ENCODE measurements at places on chromosomes 7 and 10.
A peak's percentile ranks its signal among the peaks of the same experiment; 100 is the strongest.

- no peak for DNase-seq
Measured at GRCh38 chr7:105309235-105310169, 79.2 kb downstream of the SRPK2 start.

GRCh38 chr10:102198027-102198426 is 28.1 kb upstream of the ELOVL3 start:
- no peak for DNase-seq

DNA sequence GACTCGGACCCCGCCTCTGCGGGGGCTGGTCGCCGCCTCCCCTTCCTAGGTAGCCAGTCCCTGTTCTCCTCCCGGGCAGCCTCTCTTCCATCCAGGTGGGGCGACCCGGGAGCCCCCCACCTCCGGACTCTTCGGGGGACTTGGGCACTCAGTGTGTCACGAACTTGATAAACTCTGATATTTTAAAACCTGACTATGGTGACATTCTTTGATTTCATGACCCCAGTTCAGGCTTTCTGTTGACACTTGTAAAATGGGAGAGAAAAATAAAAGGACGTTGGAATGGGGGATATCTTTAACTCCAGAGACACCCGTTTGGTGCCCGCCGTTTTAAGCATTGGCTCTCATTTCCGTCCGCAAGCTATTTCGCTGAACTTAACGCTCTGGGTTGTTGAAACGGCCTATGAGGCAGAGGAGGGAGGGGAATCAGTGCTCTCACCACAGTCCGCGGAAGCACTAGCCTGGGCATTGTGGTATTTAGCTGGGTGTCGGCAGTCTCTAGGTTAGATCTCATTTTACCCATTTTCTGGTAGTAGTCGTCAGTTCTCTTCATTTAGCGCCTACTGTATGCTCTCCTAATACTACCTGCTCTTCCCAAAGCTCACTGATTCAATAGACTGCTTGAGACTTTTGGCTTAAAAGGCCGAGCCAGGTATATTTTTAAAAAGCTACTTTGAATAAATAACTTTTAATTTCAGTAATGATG is 738 bp downstream of the VPS26A start:
- peak; percentile 74 for DNase-seq

DNA sequence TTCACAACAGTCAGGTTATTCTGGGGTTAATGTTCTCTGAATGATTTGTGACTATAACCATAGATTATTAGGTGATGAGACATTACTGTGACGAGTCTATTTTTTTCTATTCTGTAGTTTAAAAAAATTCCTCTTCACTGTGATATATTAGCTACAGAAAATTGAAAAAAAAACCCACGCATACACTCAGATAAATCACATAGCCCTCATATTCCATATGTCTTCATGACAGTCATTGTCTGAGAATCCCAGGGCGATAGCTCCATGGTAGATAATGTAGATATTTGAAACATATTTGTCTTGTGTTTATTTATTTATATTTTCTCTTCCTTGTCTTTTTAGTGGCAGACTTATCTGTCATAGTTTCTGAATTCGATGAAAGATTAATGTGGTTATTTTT is 110.0 kb downstream of the CAMK1D start:
- no peak for DNase-seq

GRCh38 chr7:148473703-148474480 is 116.7 kb upstream of the C7orf33 start:
- DNase-seq: no peak

GRCh38 chr7:107643407-107643806 is 17.2 kb upstream of the SLC26A4 start:
- DNase-seq: no peak

GRCh38 chr7:88229302-88229995 is 9.6 kb upstream of the SRI start:
- no peak for DNase-seq

DNA sequence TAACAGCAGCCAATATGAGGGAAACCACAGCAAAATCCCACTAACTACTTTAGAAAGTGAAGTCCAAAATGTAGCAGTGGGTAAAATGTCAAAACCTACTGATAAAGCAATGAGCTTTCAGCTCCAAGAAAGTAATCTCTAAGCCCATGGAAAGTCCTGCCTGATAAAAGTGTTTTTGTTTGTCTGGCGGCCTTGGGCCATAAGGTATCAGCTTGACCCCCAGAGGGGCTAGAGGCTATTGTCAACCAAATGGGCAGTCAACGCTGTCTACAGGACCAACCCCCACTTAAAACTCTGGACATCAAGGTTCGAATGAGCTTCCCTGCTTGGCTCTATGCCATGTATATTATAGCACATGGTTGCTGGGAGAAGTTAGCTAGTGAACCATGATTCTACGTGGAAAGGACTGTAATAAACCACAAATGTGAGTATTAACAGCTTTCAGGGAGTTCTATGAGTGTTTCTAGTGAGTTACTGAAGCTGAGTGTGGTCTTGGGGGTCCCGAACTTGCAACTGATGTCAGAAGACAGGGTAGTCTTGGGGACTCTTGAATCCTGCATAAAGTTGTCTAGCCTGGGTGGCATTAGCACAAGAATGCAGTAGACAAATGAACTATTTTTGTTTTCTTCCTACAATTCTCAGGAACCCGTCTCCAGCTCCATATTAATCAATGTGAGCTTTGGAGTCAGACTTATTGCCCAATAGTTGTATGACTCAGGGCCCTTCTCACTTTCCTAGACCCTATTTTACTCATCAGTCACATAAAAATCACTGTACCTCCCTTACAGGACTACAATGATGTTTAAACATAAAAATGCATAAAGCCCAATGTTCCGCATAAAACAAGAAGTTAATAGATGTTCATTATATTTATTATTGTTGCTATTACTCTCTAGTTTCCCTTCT is 164.9 kb downstream of the DGKI start:
- DNase-seq: no peak
